ENCODE measurements at places on chromosomes 2 and 18.

GRCh38 chr2:59428940-59429339, 1124.5 kb downstream of the BCL11A start:
- DNase-seq: no peak

DNA sequence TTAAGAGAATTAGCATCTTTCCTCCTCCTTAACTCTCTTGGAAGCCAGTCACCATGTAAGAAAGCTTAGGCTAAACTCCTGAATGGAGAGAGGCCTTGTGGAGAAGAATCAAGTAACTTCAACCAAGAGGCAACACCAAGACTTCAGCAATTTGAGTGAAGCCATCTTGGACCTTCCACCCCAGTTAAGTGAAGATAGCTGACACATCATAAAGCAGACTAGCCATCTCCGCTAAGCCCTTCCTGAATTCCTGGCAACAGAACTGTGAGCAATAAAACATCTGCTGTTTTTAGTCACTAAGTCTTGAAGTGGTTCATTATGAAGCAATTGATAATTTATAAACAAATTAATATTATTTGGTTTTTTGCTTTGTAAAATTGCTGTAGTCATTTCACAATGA, 1.5 kb upstream of the ZNF397 start:
- no peak for DNase-seq

DNA sequence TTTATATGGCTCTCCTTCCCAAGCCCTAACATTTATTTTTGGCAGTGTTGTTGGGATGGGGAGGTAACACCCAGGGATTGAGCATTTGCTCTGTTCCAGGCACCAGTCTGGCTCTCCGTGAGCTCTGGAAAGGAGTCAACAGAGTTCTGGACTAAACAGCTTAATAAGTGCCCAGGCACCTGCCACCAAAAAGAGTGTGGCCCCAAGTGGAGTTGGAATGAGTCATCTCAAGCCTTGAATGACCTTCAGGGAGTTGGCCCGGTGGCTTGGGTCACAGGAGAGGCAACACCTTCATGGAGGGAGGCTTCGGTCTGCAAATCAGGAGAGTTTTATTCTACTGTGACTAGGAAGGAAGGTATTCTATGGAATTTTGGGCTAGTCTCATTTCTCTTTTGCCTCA, 203.2 kb downstream of the DLGAP1 start:
- no peak for DNase-seq

- DNase-seq: no peak
Measured at GRCh38 chr2:237983922-237984321, 17.1 kb downstream of the UBE2F start.

- DNase-seq: no peak
Measured at GRCh38 chr2:66242099-66242789, 192.7 kb upstream of the MEIS1 start.

DNA sequence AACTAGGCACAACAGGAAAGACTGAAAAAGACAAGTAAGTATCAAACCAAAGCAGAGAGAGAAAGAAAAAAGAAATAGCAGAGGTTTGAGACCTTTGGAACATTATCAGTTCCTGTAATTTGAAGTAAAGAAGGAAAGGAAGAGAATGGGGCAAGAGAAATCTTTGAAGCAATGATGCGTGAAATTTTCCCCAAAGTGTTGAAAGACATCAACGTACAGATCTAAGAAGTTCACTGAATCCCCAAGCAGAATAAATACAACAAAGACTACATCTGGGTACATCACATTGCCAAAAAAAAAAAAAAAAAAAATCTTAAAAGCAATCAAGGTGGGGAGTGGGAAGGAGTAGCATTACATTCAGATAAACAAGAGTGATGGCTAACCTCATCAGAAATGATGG, 6.0 kb upstream of the SLC30A6 start:
- no peak for DNase-seq

DNA sequence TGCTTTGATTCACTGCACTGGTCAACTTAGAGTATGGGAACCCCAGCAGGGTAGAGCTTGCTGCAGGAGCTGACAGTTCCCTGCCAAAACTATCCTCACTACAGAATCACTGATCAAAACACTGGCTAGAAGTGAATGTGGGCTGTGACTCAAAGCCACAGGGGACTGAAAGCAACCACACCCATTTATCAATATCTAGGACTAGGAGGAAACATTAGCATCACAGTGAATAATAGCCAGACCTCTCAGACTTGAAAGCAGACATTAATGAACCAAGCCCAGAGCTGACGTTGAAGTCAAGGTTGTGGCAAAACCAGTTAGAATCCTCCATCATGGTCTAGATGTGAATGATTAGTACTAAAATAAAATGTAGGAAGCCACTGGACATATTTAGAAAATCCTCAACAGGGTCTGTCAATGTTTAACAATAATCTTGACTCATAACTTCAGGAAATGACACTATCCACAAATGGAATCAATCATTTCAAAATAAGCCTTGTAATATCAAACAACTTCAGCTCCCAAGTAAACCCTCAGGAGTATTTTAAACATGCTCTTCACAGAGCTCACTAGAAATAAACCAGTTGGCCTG, 131.4 kb downstream of the CDH20 start:
- DNase-seq: no peak

DNA sequence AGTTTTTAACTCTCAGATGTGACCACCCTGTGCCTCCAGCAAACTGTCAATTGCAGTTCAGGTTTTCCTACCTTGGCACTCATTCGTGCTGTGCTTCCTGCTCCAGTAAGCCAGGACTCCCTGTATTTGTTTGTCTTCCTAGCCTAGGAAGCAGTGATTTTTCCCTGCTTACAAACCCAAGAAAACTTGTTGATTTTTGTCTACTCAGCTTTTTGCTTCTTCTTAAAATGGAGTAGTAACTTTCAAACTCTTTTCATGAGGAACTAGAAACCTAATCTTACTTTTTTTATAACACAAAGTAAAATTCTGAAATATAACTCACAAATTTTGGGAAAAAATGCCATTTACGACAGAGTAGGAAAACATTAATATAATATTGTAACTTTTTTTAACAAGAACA, 150.6 kb upstream of the TMEFF2 start:
- no peak for DNase-seq

GRCh38 chr2:196390243-196391148, 219.1 kb upstream of the STK17B start:
- no peak for DNase-seq

DNA sequence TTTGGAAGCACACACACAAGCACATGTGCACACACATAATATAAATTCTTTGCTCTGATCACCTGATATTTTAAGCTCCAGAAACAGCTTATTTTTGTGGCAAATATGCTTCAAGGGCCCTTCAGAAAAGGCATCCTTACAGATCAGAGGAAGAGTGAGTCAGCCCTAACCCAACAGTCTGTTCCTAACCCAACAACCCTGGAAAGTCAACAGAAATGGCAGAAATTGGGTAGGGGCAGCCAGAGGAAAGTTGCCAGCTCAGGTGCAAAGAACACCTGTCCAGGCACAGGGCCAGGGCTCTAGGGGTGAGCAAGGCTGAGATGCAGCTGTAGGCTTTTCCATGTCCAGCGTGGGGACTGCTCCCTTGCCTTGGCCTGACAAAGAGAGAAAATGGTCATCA, 6.4 kb upstream of the NCKAP5 start:
- no peak for DNase-seq

- no peak for DNase-seq
Measured at GRCh38 chr2:229920011-229920641, 1.7 kb downstream of the TRIP12 start.

DNA sequence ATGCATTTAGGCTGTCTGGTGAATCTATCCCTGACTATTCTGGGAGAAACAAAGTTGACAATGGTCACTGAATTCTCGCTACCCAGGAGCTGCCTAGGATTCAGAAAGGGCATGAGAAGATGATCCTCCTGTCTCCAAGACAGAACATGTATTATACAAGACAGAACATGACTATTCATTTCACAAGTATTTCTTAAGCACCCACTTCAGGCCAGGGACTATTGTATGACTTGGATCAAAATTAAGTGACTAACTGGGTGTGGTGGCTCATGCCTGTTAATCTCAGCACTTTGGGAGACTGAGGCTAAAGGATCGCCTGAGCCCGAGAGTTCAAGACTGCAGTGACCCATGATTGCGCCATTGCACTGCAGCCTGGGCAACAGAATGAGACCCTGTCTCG, 235.8 kb upstream of the RAB12 start:
- DNase-seq: no peak

- DNase-seq: no peak
Measured at GRCh38 chr2:160213511-160213910, 13.4 kb upstream of the ITGB6 start.

DNA sequence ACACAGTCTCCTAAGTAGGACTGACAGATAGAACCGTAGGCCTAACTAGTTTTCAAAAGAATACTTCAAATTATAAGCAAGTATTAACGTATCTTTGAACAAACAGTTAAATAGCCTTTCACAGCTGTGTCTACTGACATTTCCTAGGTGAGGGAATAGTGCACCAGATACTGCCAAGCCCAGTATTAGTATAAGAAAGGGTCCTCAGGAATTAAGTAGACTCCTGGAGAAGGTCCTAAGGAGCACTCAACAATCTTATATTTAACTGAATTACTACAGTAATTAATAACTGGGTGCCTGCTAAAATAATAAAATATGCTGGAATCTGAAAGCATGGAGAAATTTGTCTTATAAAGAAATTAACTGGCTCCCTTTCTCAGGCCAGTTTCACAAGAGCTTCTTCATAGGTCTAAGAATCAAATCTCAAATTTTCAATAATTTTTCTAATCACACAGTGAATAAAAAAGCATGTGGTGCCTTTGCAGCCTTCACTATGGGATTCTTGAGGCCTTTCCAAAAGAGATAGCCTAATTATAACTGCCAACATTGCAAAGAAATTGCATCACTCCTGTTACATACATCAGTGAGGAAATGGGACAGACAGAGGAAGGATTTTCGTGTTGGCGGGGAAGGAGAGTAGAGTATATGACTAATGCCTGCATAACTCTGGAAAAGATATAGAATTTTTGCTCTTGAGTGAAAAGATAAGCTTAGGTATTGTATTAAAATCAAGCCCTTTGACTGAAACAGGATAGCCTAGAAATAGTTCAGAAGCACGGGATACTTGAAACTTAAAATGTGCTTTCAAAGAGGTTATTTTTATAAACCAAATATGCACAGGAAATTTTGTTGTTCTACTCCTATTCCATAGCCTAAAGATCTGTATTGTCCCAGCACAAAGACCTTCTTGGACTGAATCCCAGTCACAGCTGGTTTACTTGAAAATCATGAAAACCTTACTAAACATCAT, 228.6 kb upstream of the STK17B start:
- no peak for DNase-seq

- DNase-seq: no peak
Measured at GRCh38 chr2:189254268-189254883, 74.8 kb upstream of the COL5A2 start.

GRCh38 chr2:120607506-120607905, 128.2 kb upstream of the GLI2 start:
- no peak for DNase-seq

DNA sequence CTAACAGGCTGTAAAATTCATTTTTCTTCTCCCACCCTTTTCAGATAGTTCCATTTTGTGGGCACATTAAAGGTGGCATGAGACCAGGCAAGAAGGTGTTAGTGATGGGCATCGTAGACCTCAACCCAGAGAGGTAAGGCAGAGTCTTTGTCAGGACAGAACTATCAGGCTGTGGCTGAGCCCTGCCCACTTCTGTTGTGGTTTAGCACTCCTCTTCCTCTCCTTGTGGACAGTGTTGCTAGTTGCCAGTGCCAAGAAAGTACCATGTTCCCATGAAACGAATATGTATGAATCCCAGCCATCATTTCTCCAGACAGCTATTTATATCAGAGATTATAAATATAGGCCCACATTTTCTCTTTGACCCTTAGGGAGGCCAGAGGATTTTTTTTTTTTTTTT, 1.6 kb downstream of the LGALSL start:
- no peak for DNase-seq

DNA sequence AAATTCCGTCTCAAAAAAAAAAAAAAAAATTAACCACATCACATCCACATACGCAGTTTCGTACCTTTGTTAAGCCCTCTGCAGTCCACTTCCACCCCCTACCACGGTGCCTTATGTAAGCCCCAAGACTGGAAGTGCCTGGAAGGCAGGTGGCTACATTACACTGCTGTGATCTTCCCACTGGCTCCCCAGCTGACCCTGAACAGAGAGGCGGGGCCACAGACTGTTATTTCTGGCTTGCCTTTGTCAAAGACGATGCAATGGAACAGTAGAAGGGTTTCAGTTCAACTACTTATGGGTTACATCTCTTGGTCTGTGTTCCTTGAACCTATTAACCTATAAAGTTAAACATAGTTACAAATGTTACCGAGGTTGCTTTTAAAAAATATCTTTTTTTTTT, 15.7 kb upstream of the COX7A2L start:
- DNase-seq: no peak

- DNase-seq: no peak
Measured at GRCh38 chr2:239015218-239015900, 167.5 kb downstream of the TWIST2 start.

DNA sequence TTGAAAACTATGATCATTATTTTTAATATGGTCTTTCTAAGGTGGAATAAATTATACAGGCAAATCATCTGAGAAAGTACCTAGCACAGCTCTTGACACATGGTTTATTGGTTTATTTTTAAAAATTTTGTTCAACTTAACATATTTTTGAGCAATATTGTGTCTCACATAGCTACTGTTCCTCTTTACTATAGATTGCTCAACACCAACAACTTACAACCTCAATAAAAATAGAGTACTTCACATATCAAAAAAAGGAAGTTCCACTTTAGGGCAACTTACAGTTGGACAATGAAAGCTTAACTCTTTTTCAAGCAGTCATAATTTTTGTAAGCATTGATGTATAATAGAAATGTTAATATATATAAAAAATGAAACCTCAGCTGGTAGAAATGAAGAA, 440.9 kb upstream of the UBE2E3 start:
- DNase-seq: no peak

DNA sequence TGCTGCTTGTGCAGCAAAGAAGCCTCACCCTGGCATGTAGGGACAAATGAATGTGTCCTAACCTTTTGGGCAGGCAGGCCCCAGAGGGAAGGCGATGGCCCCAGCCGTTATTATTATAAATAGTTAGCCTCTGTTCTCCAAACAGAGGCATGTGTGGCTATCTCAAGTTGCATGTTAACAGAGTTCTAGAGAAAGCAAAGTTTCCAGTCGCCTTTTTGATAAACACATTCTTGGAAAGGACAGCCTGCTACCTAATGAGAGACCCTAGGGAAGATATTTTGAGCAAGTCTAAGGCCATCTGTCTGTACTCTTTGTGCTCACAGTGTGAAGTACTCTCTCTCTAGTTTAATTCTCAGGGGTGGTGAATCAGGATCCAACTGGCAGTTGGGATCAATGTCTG, 97.4 kb upstream of the FHL2 start:
- DNase-seq: no peak
